ENCODE measurements at places on chromosomes 1 and 21.

DNA sequence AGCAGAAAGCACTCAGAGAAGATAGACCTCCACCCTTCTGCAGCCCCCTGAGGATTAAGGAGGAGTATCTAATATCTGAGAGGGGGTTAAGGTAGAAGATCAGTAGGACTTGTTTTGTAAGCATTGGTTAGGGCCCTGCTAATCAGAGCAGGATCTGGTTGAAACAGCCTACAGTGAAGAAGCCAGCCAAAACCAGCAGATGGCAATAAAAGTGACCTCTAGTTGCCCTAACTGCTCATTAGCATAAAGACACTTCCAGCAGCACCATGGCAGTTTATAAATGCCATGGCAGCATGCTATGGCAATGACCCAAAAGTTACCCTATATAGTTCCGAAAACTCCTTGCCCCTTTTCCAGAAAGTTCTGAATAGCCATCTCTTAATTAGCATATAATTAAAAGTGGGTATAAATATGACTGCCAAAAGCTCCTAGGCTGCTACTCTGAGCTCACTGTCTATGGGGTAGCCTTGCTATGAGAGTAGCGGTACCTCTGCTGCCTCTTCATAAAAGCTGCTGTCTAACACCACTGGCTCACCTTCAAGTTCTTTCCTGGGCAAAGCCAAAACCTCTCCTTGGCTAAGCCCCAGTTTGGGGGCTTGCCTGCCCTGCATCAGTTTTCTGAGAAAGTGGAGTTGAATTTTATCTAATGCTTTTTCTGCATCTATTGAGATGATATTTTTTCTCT, 254.2 kb downstream of the PAPPA2 start:
- DNase-seq = peak; percentile 49

DNA sequence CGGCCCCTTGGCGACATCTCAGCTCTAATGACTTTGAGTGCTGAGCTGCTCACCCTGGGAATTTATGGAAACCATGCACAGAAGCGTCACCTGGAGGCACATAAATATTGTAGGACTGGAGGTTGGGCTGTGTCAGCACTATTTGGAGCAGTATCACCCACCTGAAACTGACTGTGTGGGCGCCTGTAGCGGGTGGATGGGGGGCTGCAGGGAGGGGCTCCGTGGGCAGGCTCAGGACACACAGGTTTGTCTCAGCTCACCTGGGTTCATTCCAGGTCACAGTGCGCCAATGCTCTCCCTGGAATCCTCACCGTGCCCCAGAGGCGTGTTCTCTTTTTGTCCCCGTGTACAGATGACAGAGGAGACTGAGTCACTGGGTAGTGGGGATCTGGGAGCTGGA, 74.8 kb upstream of the ACTL8 start:
- no peak for DNase-seq

- DNase-seq = peak; percentile 23
Observed at GRCh38 chr1:231705806-231706760, 79.5 kb downstream of the DISC1 start.

- no peak for DNase-seq
Observed at GRCh38 chr1:178664278-178664677, 60.8 kb upstream of the RALGPS2 start.

DNA sequence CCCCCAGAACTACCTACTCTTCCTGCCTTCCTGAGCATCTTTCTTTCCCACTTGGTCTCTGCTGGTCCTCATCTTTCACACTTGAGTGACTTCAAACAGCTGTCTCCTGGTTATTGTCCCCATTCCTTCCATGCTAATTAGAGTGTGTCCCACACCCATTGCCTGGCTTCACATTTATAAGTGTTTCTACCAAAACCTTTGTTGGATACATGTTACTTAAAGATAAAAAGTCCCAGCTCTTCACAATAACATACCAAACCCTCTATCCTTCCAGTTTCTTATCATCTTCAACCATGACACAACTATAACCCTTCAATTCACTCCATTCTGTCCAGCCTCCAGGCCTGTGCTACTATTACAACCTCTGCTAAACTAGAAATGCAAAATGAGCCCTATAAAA, 41.0 kb downstream of the VCAM1 start:
- no peak for DNase-seq

- no peak for DNase-seq
Observed at GRCh38 chr1:38815903-38816627, 43.5 kb downstream of the RRAGC start.

DNA sequence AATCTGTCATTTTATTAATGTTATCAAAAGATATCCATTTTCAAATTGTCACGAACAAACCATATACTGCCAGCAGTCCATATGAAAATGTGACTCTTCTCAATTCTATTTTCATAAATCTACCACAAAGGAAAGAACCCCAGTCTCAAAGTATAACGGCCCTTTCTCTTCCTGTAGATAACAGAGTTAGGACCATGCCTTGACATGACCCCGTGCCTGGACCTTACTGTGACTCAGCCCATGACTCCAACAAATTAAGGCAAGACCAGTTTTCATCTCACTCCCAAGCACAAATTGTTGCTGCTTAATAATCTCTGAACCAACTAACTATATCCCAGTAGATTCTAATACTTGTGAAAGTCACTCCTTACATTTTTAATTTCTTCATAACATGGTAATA, 124.4 kb upstream of the NFIA start:
- no peak for DNase-seq

Measured in astrocyte of the hippocampus (primary cell).